ENCODE measurements at places on chromosomes 2 and 18. TPM values are rescaled to one million over a fixed set of nuclear protein-coding genes. Genes with fewer than 3 reads are reported as not detected.

DNA sequence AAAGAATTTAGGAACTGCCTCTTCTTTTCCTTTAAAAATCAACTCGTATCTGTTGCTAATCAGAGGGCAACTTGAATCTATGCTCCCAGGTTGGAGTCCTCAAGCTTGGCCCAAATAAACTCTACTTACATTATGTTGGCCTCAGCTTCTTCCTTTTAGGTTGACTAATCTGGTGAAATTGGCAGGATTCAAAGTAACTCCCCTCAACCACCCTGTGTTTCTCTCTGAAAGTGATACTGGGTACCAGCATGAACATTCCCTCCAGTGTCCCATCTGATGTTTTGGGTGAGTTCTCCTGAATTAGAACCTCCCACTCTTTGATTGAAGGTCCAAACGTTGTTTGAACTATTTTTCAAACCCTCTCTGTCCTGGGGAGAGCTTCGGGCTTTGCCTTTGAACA, 41.3 kb upstream of the MSH6 start:
- DNase-seq: no peak
- no peak overlapping the region for H3K4me3 ChIP-seq
- no peaks in the 10 kb centered on the region for H3K4me1 ChIP-seq
- no peak overlapping the region for H3K27ac ChIP-seq
- no peaks in the 10 kb centered on the region for H3K27me3 ChIP-seq

Gene CABYR
- total RNA-seq: 1.4 TPM

- no peak overlapping the region for H3K4me3 ChIP-seq
- DNase-seq: no peak
- H3K27me3 ChIP-seq: no peaks in the 10 kb centered on the region
- H3K4me1 ChIP-seq: no peaks in the 10 kb centered on the region
- peaks cover 18% of the 10 kb centered on the region for H3K36me3 ChIP-seq
These were observed 167.4 kb downstream of the CAPN13 start for GRCh38 chr2:30639836-30640235.

Gene MAIP1
- 17.1 TPM for total RNA-seq

Gene LIMS3
- 1.7 TPM for total RNA-seq

Gene MPP4
- not detected for total RNA-seq

Gene COLEC11
- total RNA-seq: not detected

- H3K27me3 ChIP-seq: no peaks in the 10 kb centered on the region
- no peaks in the 10 kb centered on the region for H3K36me3 ChIP-seq
- DNase-seq: no peak
- H3K4me1 ChIP-seq: peaks cover 19% of the 10 kb centered on the region
These were observed 615 bp downstream of the ADNP2 start for GRCh38 chr18:80109676-80110078.

DNA sequence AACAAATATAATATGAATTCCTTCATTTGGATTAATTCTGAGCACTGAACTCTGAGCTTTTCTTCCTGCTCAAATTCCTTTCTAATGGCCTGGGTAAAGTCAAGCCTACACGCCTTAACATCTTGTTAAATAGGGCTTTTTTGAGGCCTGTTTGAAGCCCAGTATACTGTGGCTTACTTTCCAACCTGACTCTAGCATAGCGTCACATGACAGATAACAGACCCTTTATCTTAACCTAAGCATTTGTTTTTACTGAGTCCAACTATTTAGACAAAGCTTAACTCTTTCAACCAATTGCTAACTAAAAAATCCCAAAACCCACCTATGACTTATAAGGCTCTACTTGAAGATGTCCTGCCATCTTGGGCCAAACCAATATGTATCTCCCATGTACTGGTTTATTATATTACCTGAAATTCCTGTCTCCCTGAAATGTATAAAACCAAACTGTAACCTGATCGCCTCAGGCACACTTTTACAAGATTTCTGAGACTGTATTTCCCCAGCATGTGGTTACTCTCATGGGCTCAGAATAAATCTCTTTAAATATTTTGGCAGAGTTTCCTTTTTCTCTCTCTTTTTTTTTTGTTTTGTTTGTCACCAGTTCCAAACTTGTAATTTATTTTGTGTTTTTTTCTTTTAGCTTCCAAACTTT, 271.1 kb upstream of the VWC2L start:
- H3K27ac ChIP-seq: no peak overlapping the region
- DNase-seq: no peak
- H3K4me3 ChIP-seq: no peak overlapping the region
- H3K36me3 ChIP-seq: no peaks in the 10 kb centered on the region
- H3K27me3 ChIP-seq: no peaks in the 10 kb centered on the region
- no peaks in the 10 kb centered on the region for H3K4me1 ChIP-seq

Gene CAPN14
- total RNA-seq: 0.62 TPM

DNA sequence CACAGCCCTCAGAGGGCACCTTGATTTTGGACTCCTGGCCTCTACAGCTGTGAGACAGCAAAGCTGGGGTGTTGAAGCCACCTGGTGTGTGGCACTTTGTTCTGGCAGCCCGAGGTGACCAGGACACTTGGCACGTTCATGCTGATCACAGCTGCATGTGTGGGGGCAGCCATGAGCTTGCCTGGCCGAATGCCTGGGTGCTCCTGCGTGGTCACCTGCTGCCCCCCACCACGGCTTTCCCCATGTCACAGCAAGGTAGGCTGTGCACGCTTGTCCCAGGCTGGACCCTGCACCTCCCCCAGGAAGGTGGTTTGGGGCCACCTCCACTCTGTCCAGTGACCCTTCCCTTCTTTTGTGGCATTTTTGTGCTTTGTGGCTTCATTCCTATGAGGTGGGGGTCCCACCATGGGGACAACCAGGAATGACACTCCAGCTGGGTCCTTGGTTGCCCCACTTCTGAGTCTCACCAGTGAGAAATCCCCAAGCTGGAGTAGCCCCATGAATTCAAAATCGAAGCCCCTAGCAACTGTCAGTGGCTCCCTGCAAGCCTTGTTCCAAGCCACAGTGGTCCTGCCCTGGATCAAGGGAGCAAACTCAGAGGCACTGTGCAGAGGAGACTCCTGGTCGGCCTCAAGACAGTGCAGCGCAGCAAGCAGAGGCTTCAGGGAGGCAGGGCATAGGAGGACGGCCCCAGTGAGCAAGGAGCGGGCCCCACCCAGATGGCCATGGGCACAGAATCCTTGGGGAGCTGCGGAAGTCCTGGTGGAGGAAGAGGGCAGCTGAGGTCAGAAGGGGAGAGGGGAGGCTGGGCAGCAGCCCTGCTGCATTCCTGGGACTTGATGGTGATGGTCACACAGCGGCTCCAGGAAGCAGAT, 121.4 kb upstream of the HS6ST1 start:
- no peak for DNase-seq
- no peaks in the 10 kb centered on the region for H3K27me3 ChIP-seq
- H3K4me1 ChIP-seq: no peaks in the 10 kb centered on the region
- no peaks in the 10 kb centered on the region for H3K36me3 ChIP-seq
- H3K4me3 ChIP-seq: no peak overlapping the region

Gene MROH2A
- total RNA-seq: not detected

GRCh38 chr2:153864022-153864421, 7.7 kb upstream of the GALNT13 start:
- H3K4me3 ChIP-seq: no peak overlapping the region
- no peaks in the 10 kb centered on the region for H3K36me3 ChIP-seq
- DNase-seq: no peak
- no peak overlapping the region for H3K27ac ChIP-seq
- no peaks in the 10 kb centered on the region for H3K27me3 ChIP-seq

Gene DLX2
- not detected for total RNA-seq

Gene CD8B2
- total RNA-seq: not detected
